ENCODE measurements at places on chromosomes 6 and 20.

- DNase-seq = no peak
These were observed 2.9 kb downstream of the TREM1 start for GRCh38 chr6:41283600-41283999.

GRCh38 chr20:45779011-45779915, 12.4 kb downstream of the WFDC3 start:
- DNase-seq = peak; percentile 99

DNA sequence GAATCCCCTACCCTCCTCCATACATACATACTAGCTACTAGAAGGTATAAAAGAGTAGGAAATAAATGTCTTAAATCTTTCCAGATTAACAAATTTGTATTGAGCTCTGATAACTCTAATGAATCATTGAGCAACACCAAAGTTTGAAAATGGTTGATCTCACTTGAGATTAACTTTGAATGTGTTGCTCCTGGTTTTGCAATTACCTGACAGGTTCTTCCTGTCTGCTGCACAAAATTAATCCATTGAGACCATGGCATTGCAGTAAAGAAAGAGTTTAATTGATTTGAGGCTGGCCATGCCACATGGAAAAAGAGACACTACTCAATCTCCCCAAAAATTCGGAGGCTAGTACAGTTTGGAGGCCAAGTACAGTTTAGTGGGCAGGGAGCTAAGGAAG, 21.3 kb upstream of the EZR start:
- no peak for DNase-seq

- no peak for DNase-seq
These were observed 26.7 kb upstream of the CDKN1A start for GRCh38 chr6:36651659-36652379.

DNA sequence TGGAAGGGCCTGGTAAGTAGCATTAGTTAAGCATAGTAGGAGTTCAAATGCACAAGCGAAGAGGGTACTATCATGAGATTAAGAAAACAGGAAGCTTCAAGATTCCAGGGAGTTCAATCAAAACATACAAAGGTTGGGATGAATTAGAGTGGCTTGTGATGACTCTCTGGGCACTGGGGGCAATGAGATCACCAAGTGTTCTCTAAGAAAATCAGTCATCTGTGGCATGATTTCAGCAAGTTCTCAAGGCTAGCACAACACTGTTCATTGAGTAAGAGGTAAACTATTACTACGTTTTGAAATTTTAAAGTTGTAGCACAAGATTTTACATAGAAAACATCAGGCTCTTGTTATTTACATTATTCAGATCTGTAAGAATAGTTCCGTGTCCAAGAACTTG, 139.7 kb upstream of the FLRT3 start:
- peak; percentile 75 for DNase-seq

DNA sequence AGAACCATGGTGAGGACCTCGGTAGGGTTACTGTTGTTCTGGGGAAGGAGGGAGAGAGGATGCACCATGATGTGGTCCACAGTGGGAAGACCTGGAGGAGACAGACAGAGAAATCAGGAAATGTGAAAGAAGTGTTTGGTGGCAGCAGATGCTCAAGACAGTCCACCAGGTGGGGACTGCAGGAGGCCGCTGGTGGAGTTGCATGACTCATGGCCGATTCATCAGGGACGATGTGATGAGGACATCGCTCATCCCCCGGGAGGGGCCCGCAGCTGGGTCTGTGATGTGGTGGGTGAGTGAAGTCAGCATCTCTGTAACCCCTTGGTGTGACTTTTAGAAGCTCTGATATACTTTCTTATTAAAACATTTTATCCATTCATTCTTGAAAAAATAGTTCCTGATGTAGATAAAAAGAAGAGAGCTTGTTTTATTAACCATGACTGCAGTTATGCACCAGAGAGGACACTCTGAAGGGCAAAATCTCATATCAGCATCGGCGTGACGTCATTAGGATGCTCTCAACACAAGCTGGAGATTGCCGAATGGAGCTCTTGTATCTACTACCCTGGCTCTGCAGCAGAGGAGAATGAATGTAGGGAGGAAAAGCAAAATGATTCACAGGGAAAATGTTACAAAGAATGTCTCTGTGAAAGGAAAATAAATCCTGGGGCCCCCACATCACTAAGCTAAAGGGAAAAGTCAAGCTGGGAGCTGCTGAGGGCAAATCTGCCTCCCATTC, 71.2 kb downstream of the RAMACL start:
- peak; percentile 67 for DNase-seq

GRCh38 chr6:68756454-68757375, 121.6 kb downstream of the ADGRB3 start:
- DNase-seq = no peak

GRCh38 chr6:149963462-149964307, at the start of gene ULBP1:
Gene ULBP1 (plus strand): TSS chr6:149963943. CDS start chr6:149964050, 107 bp downstream.
- DNase-seq = no peak

DNA sequence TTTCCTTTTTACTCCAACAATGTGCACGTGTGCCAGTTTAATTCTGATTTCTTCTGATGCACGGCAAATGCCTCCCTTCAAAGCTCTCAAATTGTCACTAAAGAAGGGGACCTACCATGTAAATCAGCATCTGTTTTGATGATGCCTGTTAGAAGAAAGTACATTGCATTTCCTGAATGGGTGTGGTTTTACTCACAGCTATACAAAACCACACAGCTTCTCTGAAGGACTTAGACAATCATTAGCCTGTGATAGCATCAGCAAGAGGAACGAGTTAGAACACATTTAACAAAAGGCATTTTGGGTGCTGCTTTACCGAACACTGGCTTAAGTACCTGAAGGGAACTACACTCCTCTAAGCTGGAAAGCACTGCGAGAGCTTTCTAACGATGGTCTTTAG, 109.4 kb downstream of the ATXN1 start:
- peak; percentile 44 for DNase-seq

GRCh38 chr6:70538376-70538775, 28.4 kb upstream of the SDHAF4 start:
- no peak for DNase-seq

DNA sequence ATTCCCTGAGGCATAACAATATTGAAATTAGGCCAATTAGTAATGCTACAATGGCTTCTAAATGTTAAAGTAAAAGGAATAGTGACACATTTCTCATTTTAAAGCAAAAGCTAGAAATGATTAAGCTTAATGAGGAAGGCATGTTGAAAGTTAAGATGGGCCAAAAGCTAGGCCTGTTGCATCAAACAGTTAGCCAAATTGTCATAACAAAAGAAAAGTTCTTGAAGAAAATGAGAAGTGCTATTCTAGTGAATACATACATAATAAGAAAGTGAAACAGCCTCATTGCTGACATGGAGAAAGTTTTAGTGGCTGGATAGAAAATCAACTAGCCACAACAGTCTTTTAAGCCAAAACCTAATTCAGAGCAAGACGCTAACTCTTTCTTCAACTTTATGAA, 12.9 kb downstream of the OR2A4 start:
- no peak for DNase-seq

GRCh38 chr6:114108119-114109002, 137.4 kb upstream of the HDAC2 start:
- peak; percentile 56 for DNase-seq

GRCh38 chr20:63873477-63873971, 8.5 kb downstream of the TPD52L2 start:
- peak; percentile 78 for DNase-seq

DNA sequence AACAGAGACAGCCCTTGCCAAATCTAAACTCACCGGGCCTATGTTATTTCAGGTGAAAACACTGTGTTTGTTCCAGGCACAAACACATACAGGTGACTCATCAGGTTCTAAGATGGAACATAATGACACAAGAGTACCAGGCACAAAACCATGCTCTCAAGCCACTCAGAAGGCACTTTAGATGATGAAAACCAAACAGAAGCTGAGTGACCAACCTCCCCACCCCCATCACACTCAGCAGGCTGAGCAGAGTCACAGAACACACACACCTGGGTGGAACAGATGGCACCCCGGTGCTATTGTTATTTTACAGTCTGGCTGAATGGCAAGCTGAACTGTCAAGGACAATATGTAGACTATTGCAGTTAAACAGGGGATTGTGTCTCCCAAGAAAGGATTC, 20.6 kb upstream of the NKX2-2 start:
- no peak for DNase-seq

DNA sequence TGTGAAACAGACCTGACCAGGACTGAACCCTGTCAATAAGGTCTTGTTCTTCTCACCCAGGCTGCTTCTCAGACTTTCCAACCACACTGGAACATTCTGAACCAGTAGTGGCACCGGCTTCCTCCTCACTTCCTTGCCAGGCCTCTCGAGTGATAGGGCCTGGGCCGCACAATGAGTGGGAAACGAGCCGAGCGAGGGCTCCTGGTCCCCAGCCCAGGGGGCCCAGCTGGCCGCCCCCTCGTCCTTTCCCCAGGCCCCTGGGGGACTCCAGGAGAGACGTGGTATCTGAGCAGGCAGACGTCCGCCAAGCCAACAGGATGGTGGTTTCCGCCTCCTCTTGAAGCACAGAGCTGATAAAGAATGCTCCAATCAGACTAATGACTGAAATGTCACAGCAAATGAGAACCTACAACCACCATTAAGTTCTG, 117.9 kb downstream of the GMDS start:
- DNase-seq = no peak

- DNase-seq = no peak
These were observed 57.4 kb downstream of the IYD start for GRCh38 chr6:150426198-150426597.

DNA sequence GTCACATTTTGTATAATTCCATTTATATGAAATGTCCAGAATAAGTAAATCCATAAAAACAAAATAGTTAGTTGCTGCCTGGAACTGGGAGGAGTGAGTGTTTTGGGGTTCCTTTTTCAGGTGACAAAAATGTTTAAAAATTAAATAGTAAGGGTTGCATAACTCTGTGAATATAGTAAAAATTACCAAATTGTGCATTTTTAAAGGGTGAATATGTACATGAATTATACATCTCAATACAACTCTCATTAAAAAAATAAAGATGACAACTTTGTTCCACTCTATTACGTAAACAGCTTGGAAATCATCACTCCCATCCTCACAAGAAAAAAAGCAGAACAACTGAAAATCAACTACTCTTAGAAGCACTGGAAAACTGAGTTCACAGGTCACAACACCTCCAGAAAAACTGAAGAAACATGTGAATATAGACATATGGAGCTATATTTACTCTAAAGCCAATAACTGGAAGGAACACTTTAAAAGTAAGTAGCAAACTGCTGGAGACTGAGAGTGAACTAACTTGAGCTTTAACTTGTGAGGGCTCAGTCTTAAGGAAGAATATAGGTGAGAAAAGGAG, 40.0 kb downstream of the RANBP9 start:
- no peak for DNase-seq

- no peak for DNase-seq
These were observed 155.0 kb upstream of the SUPT3H start for GRCh38 chr6:45532721-45533210.

GRCh38 chr6:22302838-22303237, 6.0 kb upstream of the PRL start:
- no peak for DNase-seq

DNA sequence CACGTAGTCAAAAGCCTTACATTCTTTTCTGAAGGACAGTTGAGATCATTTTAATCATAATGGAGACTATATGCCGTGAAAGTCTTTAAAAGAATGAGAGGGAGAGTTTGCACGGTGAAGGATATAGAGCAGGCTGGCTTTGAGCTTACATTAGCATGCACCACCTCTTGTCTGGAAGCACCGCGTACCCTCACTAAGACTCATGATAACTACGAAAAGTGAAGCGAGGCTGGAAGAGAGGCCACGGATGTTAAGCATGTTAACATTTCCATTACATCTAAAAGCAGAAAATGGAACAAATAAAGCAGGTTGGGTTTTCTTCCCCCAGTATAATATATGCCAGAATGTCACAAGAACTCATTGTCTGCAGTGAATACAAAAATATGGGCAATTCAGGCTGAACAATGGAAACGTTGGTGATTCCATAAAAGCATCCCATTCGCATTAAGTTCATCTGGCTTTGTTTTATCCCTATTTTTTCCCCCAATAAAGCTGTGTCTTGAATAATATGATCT, 40.6 kb upstream of the NKX2-2 start:
- no peak for DNase-seq

GRCh38 chr6:166194914-166195859, 27.5 kb upstream of the TBXT start:
- DNase-seq = no peak

DNA sequence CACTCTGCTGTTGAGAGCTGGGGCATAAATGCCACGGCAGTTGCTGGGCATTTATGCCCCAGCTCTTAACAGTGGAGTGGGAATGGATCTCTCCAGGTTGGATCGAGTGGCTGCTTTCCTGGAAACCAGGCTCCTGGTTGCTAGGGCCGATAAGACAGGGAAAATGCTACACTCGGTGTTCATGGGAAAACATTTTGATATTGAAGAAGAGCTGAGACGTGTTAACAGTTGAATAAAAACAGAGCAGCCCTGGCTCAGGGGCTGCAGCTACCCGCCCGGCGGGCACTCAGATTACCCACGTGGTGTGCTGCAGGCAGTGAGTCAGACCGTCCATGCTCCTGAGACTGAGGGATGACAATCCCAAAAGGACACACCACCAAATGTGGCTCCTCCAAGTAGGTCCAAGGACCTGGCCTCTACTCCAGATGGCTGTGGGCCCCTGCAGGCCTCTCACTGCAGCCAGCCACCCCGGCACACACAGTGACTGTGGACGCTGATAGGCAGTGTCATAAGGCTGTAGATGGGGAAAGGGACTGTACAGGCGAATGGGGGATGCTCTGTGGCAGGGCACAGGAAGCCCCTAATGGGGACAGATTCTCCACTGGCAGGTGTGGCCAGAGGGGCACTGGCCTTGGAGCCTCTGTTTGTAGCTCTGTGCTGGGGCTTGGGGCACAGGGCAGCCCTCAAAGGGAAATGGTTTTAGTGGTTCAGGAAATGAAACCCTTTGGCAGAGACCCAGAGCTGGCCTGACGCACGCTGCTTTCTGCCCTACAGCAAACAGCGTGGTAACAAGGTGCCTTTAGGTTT, 237.8 kb downstream of the LY86 start:
- no peak for DNase-seq

DNA sequence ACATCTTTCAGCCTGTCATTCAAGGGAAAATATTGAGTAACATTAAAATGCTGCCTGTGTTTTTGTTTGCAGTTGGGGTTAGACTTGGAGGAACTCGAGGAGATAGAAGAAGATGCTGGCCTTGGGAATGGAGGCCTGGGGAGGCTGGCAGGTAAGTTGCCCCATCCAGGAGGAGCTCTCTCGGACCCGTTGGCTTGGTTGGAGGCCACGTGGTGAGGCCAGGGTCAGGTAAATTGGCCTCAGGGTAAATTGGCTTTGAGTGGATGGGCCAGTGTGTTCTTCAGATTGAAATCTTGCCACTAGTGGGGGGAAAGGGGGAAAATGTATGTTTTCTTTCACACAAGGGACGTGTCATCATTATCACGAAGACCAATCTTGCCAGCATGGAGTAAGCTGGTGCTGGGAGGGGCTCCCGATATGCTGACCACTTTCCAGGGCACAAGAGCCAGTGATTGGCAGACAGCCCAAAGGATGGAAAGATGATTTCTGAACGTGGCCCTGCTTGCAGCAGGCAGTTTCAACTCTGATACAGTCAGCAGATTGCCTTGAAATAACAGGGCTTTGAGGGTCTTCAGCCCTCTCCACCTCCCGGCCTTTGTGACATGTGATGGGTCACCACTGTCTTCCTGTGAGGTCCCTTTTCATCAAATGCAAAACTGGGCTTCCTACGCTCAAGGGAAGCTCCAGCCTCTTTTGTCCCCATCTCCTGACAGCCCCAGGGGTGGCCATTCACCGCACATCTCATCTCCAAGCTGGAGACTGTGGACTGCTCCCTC, 21.4 kb downstream of the PYGB start:
- DNase-seq = no peak

All from RCC 7860 (cell line).